ENCODE measurements at places on chromosomes 5 and 9.

DNA sequence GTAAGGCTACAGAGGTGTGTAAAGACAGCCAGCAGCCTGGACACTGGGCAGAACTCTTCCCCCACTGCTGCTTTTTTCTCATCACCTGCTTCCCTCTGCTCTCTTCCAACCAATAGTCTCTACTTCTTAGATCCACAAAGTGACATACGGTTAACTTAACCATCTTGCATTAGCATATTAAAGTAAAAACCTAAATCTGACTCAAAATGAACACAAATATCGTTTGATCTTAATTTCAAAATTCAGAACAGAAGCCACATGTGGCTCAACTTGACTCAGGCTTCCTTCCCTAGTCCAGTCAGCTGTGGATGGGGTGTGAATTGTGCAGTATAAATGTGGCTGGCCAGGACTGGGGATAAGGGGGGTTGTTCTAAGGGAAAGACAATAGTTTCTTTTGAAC, 114.3 kb downstream of the STARD4 start:
- DNase-seq: no peak

GRCh38 chr5:106459541-106459940, 1211.2 kb downstream of the EFNA5 start:
- DNase-seq: no peak

- no peak for DNase-seq
Measured at GRCh38 chr9:129718647-129719046, 34.2 kb downstream of the PTGES start.

- DNase-seq: no peak
Measured at GRCh38 chr5:139975306-139975705, 67.8 kb downstream of the NRG2 start.

DNA sequence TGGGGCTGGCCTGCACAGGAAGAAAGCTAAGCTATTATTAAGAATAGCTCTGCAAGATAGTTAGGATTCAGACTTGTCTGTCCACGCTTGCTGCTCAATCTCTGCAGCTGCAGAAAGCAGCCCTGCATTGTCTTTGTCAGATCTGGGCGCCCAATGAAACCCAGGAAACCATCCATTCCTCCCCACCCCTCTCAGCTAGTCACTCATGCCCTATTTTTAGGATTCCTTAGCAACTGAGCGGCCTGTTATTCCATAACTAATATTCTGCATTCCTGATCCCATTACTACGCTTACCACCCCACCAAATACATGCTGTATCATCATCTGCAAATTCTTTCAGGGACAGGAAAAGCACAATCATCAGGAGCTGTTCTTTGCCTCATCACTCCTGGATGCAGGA, 52.9 kb upstream of the APC start:
- DNase-seq: no peak

All from activated T-helper 1 cell treated with anti-CD3 and anti-CD28 coated beads, Interleukin-2, amount 50 U/mL, for 16 hours (primary cell).